CD4-positive, alpha-beta T cell treated with Interleukin-4 for 4 hours (primary cell): ENCODE measurements at places on chromosomes 11 and 22.

- DNase-seq: no peak
Observed at GRCh38 chr22:20574920-20575353, 67.5 kb downstream of the MED15 start.

DNA sequence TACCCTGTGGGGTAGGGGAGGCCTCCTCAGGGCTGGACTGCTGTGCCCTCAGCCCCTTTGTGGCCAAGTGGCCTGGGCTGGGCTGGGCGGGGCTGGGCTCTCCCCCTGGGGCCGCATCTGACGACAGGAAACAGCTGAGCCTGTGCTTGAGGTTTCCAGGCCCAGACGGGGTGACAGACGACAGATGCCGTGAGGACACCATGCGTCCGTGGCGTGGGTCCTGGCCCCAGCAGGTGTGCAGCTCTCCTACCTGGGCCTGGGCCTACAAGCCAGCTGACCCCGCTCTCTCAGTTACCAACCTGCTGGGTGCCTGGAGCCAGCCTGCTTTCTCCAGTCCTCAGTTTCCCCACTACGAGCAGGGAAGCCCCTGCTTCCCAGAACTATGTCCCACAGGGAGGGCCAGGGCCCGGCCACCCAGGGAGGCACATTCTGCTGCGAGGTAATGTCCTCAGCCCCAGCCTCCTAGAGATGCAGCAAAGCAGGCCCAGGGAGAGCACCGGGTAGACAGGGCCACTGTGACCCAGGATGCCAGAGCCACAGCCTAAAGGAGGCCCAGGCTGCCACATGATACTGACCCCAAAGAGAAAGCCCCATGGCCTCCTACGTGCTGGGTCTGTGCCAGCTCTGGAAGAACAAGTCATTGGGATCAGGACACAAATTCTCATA is 181.3 kb downstream of the IGLL1 start:
- DNase-seq: no peak

GRCh38 chr11:134517115-134517514 is 105.1 kb upstream of the B3GAT1 start:
- no peak for DNase-seq

GRCh38 chr11:24516638-24517037 is 19.8 kb downstream of the LUZP2 start:
- DNase-seq: no peak

DNA sequence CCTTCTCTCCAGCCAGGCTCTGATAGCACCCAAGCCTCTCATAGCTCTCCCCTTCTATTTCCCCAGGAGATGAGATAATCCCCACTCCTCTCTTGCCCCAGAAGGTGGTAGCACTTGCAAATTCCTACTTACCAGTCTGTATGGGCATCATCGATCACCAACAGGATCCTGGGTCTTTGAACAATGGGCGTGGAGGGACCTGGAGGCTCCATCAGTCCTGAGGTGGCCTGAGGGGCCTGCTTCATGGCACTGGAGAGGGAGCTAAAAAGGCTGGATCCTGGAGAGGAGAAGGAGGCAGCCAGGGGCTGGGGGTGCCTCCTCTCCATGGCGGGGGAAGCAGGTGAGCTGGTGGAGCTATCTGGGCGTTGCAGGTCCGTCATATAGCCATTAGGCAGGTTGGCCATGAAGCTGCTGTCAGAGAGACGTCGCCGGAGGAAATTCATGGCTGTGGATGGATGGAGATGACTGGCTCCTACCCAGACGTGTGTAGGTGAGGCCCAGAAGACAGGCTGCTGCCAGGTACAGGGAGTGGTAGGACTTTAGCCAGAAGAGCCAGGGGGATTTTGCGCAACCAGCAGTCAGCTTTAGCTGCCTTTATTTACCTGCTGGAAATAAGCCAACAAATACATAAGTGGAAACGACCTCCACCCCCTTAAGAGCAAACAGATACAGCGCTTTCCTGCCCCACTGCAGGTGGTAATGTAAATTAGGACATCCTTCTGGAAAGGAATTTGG is 51.8 kb downstream of the SYN3 start:
- no peak for DNase-seq

DNA sequence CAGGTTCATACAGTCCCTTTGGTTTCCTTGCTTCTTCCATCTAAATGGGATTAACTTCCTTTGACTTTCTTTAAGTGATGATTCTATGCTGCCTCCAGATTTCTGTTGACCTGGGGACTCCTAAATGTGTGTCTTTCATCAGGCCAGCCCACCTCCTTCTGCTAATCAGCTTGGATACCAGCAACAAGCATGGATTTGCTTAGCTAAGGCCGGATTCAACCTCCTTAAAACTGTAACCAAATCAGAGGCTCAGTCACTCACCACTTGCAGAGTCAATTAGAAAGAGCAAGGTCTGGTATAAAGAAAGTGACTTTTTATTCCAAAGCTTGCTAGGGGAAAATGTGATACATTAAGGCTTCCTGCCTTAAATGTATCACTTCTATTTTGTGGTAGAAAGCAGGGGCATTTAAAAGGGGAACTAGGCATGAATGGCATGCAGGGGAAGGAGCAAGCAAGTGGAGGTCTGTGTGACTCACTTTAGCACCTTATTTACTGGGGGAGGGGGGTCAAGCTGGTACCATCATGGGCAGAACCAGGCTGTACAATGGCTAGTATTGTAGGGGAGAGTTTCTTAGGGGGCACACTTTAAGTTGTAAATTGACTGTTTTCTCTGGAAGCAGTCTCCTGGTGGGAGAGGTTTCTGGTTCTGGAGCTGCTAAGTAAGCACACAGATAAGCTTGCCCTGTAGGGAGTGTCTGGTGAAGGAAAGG is 239.0 kb upstream of the PDGFD start:
- no peak for DNase-seq
